Psoas muscle (tissue), 8 donors: ENCODE measurements at places on chromosomes 12 and 14. TPM values are rescaled to one million over a fixed set of nuclear protein-coding genes. Genes with fewer than 3 reads are reported as not detected.

RASAL1 gene
- 0.89 TPM for total RNA-seq

- no peak for DNase-seq
Measured at GRCh38 chr12:49733219-49734017, 7.9 kb upstream of the TMBIM6 start.

DNA sequence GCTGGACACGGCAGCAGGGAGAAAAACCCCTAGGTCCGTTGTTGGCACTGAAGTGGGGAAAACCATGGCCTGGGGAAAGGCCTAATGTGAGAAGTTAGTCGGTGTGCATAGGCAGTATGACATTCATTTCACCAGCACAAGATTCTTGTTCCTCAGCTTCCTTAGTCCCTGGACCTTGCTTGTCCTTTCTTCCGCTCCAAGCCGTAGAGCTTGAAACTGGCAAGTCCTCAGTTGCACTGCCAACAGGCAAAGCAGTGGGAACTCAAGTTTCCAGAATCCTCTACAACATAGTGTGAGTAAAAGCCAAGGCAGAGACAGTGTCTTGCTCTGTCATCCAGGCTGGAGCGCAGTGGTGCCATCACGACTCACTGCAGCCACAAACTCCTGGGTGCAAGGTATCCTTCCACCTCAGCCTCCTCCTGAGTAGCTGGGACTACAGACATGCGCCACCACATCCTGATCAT is 138.5 kb upstream of the AMIGO2 start:
- DNase-seq = no peak

NKX2-1 gene
- not detected for total RNA-seq

DNA sequence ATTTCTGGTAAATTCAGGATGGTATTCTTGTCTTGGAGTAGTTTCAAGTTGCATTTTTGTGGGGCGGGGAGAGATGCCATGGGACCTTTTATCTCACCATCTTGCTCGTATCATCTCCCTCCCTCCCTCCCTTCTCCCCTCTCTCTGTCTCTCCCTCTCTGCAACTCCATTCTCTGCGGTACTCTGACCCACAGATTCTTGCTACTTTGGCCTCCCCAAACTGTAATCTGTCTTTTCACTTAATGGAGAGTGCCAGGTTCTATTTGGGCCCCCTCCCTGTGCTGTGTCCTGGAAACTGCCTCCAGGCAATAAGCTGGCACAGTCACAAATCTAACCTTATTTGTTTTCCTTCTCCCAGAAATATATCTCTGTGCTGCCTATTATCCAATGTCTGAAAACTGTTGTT is 175.2 kb downstream of the PAWR start:
- no peak for DNase-seq

ADCY6 gene
- 13.1 TPM for total RNA-seq

DNA sequence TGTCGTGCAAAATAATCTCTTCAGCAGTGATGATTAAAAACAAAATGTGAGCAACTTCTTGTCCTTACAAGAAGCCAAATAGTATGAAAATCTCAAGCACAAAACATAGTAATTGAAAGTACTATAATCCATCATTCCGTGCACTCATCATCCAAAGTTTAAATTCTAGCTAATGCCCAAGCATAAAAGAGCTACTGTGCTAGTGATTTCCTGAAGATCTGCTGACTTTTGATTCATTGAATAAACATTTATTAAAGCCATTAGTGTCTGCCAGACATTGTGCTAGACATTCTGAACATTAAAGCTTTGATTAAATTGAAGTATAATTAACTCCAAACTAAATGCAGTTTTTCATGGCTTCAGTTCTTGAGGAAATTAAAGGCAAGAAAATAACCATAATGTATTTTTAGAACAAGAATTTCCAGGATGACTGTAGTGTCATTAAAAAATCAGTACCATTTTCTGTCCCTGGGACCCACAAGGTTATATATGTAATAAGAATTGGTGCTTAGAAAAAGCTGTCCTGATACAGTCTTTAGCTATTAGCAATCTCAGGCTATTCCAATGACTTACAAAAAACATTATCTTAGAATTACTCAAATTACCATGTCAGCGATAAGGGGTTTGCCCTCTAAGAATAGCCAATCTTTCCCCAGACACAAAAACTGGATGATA is 71.7 kb downstream of the CMAS start:
- DNase-seq = no peak

DNA sequence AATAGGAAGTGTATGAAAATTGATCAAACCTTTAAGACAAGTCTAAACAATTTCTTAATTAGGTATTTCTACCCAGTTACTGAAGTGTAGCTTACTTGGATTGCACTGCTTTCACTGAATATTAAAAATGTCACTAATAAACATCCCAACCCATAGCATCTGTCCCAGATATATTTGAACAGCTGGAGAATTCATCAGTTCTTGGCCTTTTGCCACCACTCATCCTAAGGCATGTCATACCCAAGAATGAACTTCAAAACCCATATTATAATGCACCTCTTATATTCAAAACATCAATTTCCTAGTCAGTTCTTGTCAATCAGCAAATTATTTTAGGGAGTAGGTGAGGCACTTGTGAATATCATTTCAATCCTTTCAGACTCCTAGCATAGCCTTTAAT is 392.3 kb downstream of the PAWR start:
- no peak for DNase-seq

- no peak for DNase-seq
Measured at GRCh38 chr12:124630791-124631313, 63.4 kb upstream of the NCOR2 start.

SLC8A3 gene
- total RNA-seq = 31.8 TPM

SERPINA5 gene
- total RNA-seq = 59.7 TPM

CIROP gene
- total RNA-seq = not detected
